ENCODE measurements at places on chromosomes 2 and 18.
A peak's percentile ranks its signal among the peaks of the same experiment; 100 is the strongest.

- DNase-seq: no peak
Measured at GRCh38 chr2:10915236-10915635, 3.5 kb downstream of the KCNF1 start.

DNA sequence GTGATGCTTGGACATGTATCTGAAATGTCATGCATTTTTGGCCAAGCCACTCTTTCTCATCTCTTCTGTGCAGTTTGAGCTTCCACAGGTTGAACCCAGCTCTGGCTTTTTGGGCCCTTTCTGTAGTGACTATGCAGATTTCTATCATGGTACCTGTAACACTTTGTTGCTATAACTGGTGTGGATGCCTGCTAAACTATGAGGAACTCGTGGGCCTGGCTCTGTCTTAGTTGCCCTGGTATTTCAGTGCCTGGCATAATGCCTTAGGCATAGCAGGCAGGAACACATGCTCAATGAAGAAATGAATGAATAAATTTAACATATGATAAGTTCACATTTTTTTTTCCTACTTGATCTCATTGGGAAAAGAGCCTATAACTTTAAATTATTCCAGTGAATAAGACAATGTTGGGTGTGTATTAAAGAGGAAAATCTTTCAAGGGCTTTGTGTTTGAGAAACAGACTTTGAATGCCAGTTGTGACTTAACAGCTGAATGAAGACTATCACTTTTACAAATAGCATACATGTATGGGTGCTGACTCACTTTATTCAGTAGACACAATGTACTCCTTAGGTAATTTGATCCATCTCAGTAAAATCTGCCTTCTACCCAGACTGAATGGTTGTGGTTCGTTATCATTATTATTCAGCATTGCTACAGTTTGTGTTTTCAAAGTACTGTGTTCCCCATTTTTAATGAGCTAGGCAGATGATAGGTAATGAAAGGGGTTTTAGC is 86.4 kb upstream of the MAP4K3 start:
- no peak for DNase-seq

GRCh38 chr18:58128381-58129374 is 84.7 kb downstream of the NEDD4L start:
- DNase-seq: no peak

DNA sequence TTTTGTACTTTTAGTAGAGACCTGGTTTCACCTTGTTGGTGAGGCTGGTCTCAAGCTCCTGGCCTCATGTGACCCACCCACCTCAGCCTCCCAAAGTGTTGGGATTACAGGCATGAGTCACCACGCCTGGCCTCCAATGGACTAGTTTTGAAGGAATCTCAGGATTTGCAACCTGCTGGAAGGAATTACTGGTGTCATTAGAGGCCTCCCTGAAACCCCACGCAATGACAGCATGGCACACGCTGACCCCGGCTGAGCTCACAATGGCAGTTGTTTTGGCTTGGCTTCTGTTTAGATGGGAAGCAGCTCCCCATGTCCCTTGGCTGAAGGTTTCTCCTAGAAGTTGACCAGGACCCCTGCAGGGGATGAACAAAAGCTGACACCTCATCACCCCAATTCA is 23.1 kb upstream of the COPS8 start:
- DNase-seq: no peak

DNA sequence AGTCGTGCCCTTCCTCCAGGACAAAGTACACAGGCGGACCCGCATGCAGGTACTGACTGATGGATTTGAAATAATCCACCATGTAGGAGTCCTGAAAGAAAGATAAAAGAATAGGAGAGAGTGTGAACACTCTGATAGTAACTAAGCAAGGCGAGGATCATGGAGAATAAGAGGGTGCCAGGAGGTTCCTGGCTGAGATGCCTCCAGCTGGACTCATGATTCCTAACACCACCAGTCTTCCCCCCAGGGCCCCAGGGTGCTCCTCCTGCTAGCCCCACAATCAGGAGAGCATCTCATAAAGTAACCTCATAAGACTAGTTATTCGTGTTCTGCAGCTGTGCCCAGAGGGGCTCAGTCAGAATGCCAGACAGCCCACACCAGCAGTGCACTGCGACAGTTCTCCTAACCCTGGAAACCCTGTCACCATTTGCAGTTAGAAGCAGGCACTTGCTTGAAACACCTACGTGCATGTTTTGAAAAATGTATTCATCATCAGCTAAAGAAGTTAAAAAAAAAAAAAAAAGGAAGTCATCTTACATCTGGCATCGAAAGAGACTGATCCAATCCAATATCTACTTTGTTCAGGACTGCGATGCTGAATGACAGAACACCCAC is 36.7 kb downstream of the RMC1 start:
- no peak for DNase-seq

GRCh38 chr18:43596105-43596712 is 318.9 kb upstream of the SYT4 start:
- DNase-seq: peak; percentile 42

GRCh38 chr2:134435936-134436335 is 182.1 kb downstream of the MGAT5 start:
- DNase-seq: no peak

DNA sequence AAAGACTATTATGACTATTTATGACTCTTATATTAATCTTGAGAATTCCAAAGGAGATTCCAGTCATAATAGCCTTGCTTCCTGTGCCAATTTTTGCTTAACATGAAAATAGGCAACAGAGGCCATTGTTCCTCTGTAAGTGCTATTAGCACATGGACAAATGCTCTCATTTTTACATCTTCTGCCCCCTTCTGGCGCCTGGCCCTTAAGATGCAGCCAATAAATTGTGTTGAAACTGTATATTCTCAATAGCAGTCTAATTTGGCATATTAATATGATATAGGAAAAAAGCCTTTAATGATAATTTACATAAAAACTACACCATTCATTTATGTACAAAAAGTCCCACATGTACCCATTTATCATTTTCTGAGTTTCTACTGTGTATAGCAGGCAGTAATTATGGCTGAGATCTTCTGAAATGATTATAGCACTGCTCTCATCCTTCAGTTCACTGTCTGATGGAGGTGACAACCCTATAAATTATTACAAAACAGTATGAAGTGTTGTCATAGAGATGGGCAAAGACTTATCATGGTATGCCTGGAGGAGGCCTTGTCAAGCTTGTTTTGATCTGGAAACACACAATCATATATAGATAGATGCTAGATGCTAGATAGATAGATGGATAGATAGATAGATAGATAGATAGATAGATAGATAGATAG is 613.3 kb downstream of the TSN start:
- no peak for DNase-seq

- DNase-seq: no peak
Measured at GRCh38 chr18:23572012-23572411, 14.3 kb downstream of the NPC1 start.

GRCh38 chr18:1652018-1652417 is 747.3 kb downstream of the ADCYAP1 start:
- DNase-seq: no peak

GRCh38 chr2:82796132-82796531 is 1662.9 kb downstream of the SUCLG1 start:
- no peak for DNase-seq

- DNase-seq: no peak
Measured at GRCh38 chr2:28631514-28632206, 120.0 kb upstream of the PPP1CB start.

- DNase-seq: no peak
Measured at GRCh38 chr2:226865273-226865672, 29.4 kb downstream of the RHBDD1 start.

DNA sequence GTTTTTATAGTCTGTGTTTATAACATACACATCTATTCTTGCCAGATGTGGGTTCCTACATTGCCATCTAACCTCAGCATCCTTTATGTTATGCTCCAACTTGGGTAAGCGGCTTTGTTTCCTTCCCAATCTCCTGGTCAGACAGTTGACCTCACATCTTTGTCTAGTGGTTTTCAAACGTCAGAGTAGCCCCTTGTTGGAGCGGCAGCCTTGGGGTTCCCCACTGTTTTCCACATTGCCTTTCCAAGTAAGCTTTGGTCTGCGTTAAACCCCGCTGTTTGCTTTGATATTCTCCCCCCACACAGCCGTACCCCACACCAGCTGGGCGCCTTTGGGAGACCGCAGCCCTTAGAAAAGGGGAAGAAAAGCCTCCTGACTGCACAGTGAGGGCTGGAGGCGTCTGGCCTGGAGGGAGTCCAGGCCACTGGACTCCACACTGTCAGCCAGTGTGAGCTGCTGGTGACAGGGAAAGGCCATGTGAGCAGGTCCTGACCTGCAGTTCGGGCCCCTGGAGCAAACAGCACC is 83.3 kb downstream of the MALT1 start:
- no peak for DNase-seq

DNA sequence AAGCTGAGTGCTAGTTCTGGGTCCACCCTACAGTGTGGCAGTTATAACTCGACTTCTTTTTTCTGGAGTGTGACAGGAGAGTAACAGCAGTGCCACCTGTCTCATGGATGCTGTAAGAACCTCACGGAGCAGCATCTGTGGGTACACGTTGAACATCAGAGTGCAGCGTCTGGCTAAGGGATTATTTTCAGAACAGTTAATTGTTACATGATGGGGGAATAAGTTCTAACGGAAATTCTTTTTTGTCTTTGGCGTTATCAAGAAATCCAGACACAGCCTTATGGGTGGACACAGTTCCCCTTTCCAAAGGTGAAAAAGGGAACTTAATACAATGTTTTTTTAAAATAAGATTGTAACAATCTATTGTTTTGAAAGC is 28.3 kb upstream of the TOGARAM2 start:
- DNase-seq: no peak

DNA sequence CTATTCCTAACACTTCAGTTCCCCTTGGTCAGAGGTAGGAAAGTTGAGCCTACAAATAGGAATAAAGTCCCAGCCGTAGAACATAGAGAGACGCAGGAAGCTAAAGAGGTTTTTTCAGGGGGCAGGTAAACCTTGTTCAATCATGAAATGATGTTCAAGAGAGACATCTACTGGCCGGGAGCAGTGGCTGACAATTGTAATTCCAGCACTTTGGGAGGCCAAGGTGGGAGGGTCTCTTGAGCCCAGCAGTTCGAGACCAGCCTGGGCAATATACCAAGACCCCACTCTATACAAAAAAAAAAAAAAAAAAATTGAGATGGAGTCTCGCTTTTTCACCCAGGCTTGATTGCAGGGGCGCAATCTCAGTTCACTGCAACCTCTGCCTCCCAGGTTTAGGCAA is 66.7 kb upstream of the DNAJC10 start:
- peak; percentile 21 for DNase-seq

GRCh38 chr2:221477714-221478484 is 94.2 kb downstream of the EPHA4 start:
- DNase-seq: no peak

DNA sequence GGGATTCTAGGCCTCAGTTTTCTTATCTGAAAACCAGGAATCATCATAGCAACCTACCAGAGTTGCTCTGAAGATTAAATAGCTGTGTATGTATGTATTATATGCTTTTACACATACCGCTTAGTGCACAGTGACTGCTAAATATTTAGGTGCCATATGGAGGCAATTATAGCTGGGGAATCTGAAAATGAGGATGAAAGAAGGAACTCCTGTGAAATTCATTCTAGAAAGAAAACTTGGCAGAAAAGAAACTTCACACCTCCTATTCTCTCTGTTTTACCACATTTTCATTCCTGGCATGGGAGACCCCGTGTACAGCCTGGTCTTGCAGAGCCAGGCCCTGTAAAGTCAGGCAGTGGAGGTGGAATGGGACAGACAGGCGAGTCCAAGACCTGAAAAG is 862.4 kb downstream of the CNTNAP5 start:
- DNase-seq: no peak

GRCh38 chr2:34266908-34267697 is 668.0 kb upstream of the FAM98A start:
- no peak for DNase-seq

DNA sequence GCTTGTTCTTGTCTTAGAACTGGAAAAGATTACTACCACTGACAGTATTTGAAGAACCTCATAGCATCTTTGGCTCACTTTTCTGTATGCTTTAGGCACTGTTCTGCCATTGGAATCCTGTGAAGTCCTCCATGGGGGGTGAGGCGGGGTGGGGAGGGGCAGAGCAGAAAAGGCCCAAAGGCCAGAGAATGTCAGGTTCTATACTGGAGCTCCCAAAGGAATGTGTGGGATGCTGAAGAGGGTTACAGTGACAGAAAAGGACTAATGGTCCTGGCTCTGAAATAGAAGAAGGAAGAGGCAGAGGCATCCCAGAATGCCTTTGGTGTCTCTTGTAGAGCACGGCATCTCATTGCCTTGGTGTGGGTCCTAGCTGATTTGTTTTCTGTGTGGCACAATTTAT is 141.9 kb downstream of the HAUS1 start:
- DNase-seq: no peak

DNA sequence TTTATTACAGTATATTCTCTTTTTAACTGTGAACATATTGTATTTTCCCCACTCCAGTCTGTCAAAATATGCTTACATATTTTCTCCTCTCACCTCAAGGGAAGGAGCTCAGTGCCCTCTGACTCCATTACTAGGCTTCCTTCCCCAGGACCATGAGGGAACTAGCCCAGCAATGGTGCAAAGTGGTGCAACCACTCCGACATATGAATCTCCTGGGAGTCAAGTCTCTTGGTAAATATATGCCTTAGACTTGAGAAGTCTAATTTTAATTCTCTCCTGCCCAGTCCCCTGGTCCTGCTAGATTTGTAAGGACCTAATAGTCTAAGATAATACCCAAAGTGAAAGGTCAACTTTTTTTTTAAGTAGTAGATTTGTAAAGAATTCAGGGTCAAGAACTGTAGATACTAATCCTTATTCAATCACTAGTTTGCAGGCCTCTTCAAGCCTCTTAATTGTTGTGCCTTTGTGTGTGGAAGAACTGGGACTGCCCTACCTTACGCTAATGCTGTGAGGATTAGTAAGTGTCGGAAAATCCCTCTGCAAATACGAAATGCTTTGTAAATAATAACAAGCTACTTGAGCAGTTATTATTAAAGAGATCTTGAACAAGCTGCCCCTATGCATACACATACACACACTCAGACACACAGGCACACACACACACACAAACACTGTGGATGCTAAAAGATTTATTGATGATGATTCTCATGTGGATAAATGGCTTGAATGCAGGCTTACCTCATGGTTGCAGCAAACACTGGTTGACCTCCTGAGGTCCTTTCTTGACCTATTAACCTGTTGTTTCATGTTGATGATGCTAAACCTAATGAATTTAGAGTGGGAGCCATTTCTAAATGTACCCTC is 251.2 kb upstream of the PARD3B start:
- no peak for DNase-seq

- DNase-seq: no peak
Measured at GRCh38 chr2:148567716-148568115, 76.8 kb upstream of the EPC2 start.
